Stimulated activated CD4-positive, alpha-beta T cell treated with anti-CD3 and anti-CD28 coated beads, Interleukin-15, amount 100 ng/mL, for 24 hours (primary cell): ENCODE measurements at places on chromosomes 16 and 17.

- DNase-seq = no peak
These were observed 5.9 kb downstream of the CORO7 start for GRCh38 chr16:4410335-4411075.

DNA sequence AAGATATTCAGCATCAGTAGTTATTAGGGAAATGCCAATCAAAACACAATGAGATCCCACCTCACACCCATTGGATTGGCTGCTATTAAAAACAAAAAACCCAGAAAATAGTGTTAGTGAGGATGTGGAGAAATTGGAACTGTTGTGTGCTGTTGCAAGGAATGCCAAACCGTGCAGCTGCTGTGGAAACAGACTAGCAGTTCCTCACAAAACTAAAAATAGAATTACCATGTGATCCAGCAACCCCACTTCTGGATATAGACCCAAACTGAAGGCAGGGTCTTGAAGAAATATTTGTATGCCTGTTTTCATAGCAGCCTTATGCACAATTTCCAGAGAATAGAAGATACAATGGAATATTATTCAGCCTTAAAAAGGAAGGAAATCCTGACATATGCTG, 46.0 kb downstream of the FOXK2 start:
- DNase-seq = no peak

DNA sequence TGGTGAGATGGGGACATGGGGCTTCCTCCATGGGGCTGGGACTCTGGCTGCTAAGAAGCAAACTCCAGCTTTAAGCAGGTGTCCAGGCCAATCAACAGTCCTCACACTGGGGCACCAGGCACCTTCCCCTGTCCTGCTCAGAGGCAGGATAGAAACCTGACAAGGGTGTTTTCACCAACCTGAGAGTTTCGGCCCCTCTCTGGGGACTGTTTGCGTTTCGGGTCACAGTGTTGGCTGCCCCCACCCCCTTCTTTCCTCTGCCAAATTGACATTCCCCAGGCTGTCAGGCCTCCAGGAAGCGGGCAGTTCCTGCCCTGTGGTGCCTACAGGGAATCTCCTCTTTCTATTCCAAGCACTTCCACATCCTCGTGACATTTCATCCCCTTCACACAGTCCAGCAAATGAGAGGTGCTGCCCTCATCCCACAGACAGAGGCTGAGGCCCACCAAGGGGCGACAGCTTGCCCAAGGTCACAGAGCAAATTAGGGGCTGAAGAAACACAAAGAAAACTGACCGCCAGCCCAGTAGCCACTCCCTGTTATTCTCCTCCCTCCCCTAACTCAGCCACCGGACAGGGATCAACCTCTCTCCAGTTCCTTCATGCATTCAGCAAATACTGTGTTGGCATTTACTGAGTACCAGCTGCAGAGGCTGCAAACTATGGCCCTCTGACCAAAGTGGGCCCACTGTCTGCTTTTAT, 38.0 kb downstream of the MMP15 start:
- no peak for DNase-seq

DNA sequence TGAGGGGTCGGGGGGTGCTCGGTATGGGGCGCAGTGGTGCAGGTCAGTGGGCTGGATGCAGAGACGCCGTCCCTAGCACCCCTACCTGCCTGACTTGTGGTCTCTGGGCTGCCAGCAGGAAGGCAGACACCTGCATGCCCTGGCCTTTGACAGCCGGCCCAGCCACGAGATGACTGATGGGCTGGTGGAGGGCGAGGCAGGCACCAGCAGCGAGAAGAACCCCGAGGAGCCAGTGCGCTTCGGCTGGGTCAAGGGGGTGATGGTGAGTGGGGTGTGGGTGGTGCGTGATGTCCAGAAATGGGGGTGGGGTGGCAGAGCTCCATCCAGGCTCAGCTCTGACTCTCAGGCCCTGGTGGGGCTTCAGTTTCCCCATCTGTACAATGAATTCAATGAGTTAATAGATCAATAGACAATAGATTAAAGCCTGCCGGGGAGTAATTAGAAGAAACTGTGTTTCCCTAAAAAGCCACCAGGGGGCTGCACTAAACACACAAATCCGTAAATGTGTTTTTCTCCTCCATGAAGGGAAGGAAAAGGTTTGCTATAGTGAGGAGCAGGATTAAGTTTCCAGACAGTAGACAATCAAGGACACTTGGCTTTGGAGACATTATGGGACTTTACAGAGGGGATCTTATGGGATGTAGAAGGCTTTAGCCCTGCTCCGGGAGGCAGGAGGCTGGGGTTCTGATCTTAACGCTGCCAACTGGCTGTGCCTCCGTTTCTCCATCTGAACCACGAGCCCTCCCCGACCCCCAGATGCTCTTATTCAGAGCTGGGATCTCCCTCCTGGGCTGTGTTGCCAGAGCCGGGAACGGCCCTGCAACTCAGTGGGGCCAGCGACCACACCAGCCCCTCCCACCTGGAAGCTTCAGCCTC, 2.2 kb downstream of the SLC12A3 start:
- peak; percentile 55 for DNase-seq

DNA sequence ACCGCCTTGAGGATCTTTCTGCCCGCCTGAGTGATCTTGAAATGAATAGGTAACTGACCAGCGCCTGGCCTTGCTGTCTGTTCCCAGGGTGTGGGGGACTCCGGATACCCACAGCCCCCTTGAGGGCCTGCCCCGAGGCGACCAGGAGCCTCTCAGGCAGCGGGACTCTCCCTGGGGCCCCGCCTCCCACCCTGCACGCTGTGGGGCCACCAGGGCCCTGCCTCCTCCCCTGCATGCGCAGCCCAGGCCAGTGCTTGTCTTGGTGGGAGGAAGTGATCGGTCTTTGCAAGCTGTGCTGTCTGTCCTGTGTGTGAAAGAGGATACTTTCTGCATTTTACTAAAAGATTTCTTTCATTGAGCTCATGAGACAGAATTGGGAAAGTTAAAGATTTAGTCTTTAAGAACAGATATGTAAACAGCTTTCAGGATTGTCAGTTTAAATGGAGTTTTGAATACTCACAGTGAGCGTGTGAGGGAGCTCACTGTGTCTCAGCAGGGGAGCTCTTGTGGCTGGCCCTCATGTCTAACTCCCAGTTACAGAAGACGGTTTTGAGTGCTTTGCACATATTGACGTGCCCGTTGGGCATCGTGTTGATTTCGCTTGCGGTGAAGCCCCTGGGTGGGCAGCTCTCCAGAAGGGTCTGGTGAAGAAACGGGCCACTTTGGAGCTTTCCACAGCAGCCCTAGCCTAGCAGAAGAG, 36.1 kb upstream of the CAPN15 start:
- DNase-seq = no peak

DNA sequence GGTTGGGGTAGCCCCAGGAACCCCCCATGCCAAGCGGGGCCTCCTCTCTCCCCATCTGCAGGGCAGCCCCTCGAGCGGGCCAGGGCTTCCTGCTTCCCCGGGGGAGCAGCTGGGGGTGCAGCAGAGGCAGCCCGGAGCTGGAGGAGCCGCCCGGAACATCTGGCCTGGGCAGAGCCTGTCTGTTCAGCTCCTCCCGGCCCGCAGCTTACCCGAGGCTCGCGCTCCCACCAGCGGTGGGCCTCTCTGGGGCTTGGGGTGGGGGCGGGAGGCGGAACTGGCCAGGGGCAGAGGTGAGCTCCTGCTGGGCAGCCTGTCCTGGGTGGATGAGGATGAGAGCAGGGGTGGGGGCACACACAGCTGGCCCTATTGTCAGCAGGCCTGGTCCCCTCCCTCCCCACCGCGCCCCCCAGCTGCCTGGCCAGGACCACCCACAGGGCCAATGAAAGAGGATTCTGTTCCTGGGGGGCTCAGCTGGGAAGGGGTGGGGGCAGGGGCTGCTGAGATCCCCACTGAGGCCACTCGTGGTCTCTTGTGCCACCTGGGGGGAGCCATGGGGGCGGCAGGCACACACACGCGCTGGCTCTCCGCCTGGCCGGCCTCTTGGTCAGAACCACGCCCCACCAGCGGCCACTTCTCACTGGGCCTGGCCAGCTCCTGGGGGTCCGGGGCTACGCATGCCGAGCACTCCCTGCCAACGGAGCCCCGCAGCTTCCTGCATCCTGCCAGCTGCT, 34.7 kb downstream of the BAHCC1 start:
- DNase-seq = no peak

DNA sequence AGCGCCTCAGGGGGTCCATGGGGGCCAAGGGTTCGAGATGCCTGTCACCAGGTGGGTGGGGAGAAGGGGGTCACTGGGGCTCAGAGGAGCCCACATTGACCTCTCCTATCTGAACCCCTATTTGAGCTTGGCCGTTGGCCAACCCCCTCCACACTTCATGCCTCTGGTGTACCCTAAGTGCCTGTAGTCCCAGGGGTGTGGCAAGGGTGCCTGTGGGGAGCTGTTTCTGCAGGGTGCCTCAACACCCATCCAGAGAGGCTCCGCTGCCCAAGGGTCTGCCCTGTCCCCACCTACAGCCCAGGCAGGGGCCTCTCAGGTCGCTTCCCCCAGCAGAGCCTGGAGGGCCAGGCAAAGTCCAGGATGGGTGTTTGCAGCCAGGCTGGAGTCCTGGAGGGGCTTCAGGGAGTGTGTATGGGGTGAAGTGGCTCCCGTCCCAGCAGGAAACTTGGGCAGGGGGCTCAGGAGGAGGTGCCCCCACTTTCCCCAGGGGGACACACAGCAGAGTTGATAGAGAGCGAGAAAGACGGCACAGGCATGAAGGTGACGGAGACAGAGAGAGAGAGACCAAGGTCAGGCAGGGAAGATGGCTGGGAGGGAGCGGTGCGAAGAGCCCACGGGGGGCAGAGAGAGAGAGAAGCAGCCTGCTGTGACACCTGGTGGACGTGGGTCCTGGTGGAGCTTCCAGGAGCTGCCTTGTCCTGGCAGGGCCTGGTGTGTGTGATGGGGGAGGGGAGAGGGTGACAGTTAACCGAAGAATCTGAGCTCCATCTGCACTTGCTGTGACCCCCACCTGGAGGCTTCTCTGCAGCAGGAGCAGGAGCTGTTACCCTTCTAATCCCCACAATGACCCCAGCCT, at the start of gene SEPTIN12:
Gene SEPTIN12 (minus strand): TSS at position 719 of the 856 bp plus-strand sequence. CDS start 700 bp downstream, at position 19.
- no peak for DNase-seq
